Mammary epithelial cell (primary cell): ENCODE measurements at places on chromosomes 6 and 20.
A peak's percentile ranks its signal among the peaks of the same experiment; 100 is the strongest.

- no peak for DNase-seq
These were observed 5.4 kb downstream of the SERINC3 start for GRCh38 chr20:44516491-44516890.

DNA sequence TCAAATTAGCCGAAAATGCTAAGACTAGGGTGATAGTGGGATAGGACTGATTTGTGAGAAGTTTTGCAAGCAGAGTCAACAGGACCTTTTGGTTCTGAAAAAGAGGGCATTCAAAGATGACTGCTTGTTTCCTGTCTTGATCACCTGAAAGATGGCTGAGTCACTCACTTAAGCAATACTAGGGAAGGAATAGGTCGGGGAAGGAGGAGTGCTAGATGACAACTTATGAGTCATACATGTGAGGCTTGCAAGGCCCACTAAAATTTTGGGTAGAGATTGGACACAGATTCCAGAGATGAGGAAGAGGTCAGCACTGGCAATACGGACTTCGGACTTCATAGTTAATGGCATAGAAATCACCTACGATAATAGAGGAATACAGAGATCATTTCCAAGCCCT is 89.2 kb downstream of the FAM83B start:
- peak; percentile 97 for DNase-seq

- DNase-seq, result no peak
These were observed 72.0 kb downstream of the LY86 start for GRCh38 chr6:6660339-6661045.

GRCh38 chr6:164005004-164005711 is 590.6 kb downstream of the QKI start:
- DNase-seq, result no peak

DNA sequence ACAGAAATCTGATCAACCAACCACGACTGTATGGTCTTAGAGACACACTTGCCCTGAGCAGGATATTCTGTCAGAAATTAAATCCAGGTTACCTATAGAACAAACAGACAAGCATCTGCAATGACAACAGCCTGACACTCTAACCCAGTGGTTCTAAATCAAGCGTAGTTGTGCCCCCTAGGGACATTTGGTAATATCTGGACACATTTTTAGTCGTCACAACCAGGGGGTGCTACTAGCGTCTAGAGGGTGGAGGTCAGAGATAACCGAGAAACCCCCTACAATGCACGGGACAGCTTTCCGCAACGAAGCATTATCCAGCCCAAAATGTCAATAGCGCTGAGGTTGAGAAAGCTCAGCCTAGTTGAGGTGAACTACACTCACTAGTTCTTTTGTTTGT is 32.3 kb downstream of the ID4 start:
- no peak for DNase-seq

DNA sequence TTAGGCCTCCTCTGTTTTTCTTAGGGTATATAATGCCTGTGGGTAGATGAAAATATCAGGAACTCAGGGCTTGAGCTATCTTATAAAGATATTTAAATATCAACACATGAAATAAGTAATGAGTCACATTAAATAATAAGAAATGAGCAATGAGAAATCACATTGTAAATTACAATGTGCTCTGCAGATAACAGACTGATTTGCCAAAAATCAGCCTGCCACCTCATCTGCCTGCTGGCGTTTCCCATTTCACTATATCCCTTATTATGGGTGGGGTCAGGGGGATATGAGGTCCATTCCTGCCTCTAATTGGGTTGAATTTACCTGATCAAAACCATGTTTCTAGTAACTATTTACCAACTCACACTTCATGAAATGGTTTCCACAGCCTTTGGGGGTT is 335.2 kb downstream of the CDC5L start:
- no peak for DNase-seq
